Calu3 (cell line): ENCODE measurements at places on chromosomes 16 and 17. TPM values are rescaled to one million over a fixed set of nuclear protein-coding genes. Genes with fewer than 3 reads are reported as not detected.

MMP28 gene
- not detected in 2 replicates for total RNA-seq

HEATR9 gene
- total RNA-seq = not detected in 2 replicates

TRIM72 gene
- not detected in 2 replicates for total RNA-seq

B3GNT9 gene
- total RNA-seq = 6.8 and 8.0 TPM in 2 replicates

PGAP3 gene
- 1,186 and 1,276 TPM in 2 replicates for total RNA-seq

CA5A gene
- total RNA-seq = not detected in 2 replicates

PDIA2 gene
- total RNA-seq = 0.71 TPM in 1 of 2 replicates, not detected in the other

GCGR gene
- 0.78 TPM in 1 of 2 replicates, not detected in the other for total RNA-seq

ESRP2 gene
- 100 and 103 TPM in 2 replicates for total RNA-seq

C16orf92 gene
- total RNA-seq = not detected in 2 replicates

FOXC2 gene
- total RNA-seq = 8.7 and 10.9 TPM in 2 replicates

SHISA9 gene
- not detected in 2 replicates for total RNA-seq

HOXB1 gene
- not detected in 2 replicates for total RNA-seq

SPATA22 gene
- not detected in 2 replicates for total RNA-seq

SCRN2 gene
- 34.8 and 37.0 TPM in 2 replicates for total RNA-seq

SDR42E2 gene
- total RNA-seq = not detected in 2 replicates

HSD17B2 gene
- total RNA-seq = 16.2 and 16.9 TPM in 2 replicates

ZSCAN10 gene
- total RNA-seq = not detected in 2 replicates

HAP1 gene
- 0.86 and 1.2 TPM in 2 replicates for total RNA-seq

ARL5C gene
- total RNA-seq = not detected in 2 replicates

ATP2A1 gene
- total RNA-seq = 3.7 and 5.7 TPM in 2 replicates

NPB gene
- 0.27 and 0.47 TPM in 2 replicates for total RNA-seq

HAS3 gene
- 29.8 and 33.2 TPM in 2 replicates for total RNA-seq

FN3K gene
- total RNA-seq = 13.4 and 15.5 TPM in 2 replicates

KRT14 gene
- total RNA-seq = 3.8 and 12.2 TPM in 2 replicates

KLHL10 gene
- total RNA-seq = not detected in 2 replicates

SPHK1 gene
- 1.5 and 1.7 TPM in 2 replicates for total RNA-seq

GSDMA gene
- total RNA-seq = 0.33 and 1.9 TPM in 2 replicates

EFCAB13 gene
- total RNA-seq = 21.5 and 25.2 TPM in 2 replicates

SEZ6L2 gene
- total RNA-seq = 68.9 and 92.1 TPM in 2 replicates

PHOSPHO1 gene
- not detected in 2 replicates for total RNA-seq

SLC5A11 gene
- 0.64 TPM in 1 of 2 replicates, not detected in the other for total RNA-seq

SLC9A5 gene
- 2.4 and 4.4 TPM in 2 replicates for total RNA-seq

ENPP7 gene
- not detected in 2 replicates for total RNA-seq

KRT9 gene
- total RNA-seq = not detected in 2 replicates

ZNF785 gene
- total RNA-seq = 22.2 and 22.9 TPM in 2 replicates

KRTAP3-2 gene
- total RNA-seq = not detected in 2 replicates

CNEP1R1 gene
- 21.8 and 23.2 TPM in 2 replicates for total RNA-seq

ADAD2 gene
- not detected in 2 replicates for total RNA-seq

TBC1D3 gene
- not detected in 2 replicates for total RNA-seq

COG4 gene
- 88.6 and 97.8 TPM in 2 replicates for total RNA-seq

TAC4 gene
- not detected in 2 replicates for total RNA-seq

NOXO1 gene
- 10.1 and 11.8 TPM in 2 replicates for total RNA-seq

KCNH6 gene
- not detected in 2 replicates for total RNA-seq

ARHGAP27 gene
- total RNA-seq = 104 and 125 TPM in 2 replicates

CCR7 gene
- total RNA-seq = not detected in 2 replicates

SEPTIN12 gene
- not detected in 2 replicates for total RNA-seq

HNF1B gene
- total RNA-seq = 127 and 130 TPM in 2 replicates

MYO15A gene
- total RNA-seq = 0.38 and 0.76 TPM in 2 replicates

NACA2 gene
- not detected in 2 replicates for total RNA-seq
